A549 treated with CpdA at 1 μM for 4 hours (cell line): ENCODE measurements at places on chromosomes 11 and 22. TPM values are rescaled to one million over a fixed set of nuclear protein-coding genes. Genes with fewer than 3 reads are reported as not detected.

The NUP50 gene
- total RNA-seq, result 25.0 to 33.8 TPM (median 28.9 TPM) in 5 replicates

The LRRC74B gene
- total RNA-seq, result 0.03 TPM in 1 of 5 replicates, not detected in the others

The CRYAB gene
- 4.1 to 11.8 TPM (median 5.7 TPM) in 5 replicates for total RNA-seq

The APOL5 gene
- not detected in 5 replicates for total RNA-seq

The UPB1 gene
- not detected in 5 replicates for total RNA-seq

The MUC5B gene
- total RNA-seq, result 3.0 to 4.9 TPM (median 3.7 TPM) in 5 replicates

The PGGHG gene
- 8.3 to 14.0 TPM (median 9.9 TPM) in 5 replicates for total RNA-seq

The ZDHHC5 gene
- total RNA-seq, result 69.2 to 78.2 TPM (median 74.6 TPM) in 5 replicates

The TOM1 gene
- 14.4 to 16.7 TPM (median 16.0 TPM) in 5 replicates for total RNA-seq

The MS4A6E gene
- total RNA-seq, result not detected in 5 replicates

The SAAL1 gene
- total RNA-seq, result 37.1 to 42.3 TPM (median 38.6 TPM) in 5 replicates

The KCNQ1 gene
- total RNA-seq, result 0.24 to 0.83 TPM (median 0.43 TPM) in 5 replicates

The PHLDA2 gene
- total RNA-seq, result 96.6 to 156 TPM (median 147 TPM) in 5 replicates

The TMEM191B gene
- total RNA-seq, result 0.26 to 1.2 TPM (median 0.79 TPM) in 4 of 5 replicates, not detected in the other

The CLDN5 gene
- not detected in 5 replicates for total RNA-seq

The TALDO1 gene
- total RNA-seq, result 415 to 447 TPM (median 432 TPM) in 5 replicates

The HORMAD2 gene
- total RNA-seq, result not detected in 5 replicates

The OR5B21 gene
- total RNA-seq, result not detected in 5 replicates

The VPS26B gene
- 19.4 to 22.5 TPM (median 22.4 TPM) in 5 replicates for total RNA-seq

The INS gene
- total RNA-seq, result not detected in 5 replicates

The IL10RA gene
- 0.05 to 0.08 TPM (median 0.05 TPM) in 4 of 5 replicates, not detected in the other for total RNA-seq

The CADM1 gene
- total RNA-seq, result 21.0 to 25.4 TPM (median 23.2 TPM) in 5 replicates

The OR2AG1 gene
- not detected in 5 replicates for total RNA-seq

The OR5I1 gene
- total RNA-seq, result not detected in 5 replicates

The CNTN5 gene
- total RNA-seq, result 0.02 TPM in 1 of 5 replicates, not detected in the others

The WBP2NL gene
- total RNA-seq, result 0.09 TPM in 1 of 5 replicates, not detected in the others

The ARHGEF17 gene
- total RNA-seq, result 10.9 to 13.7 TPM (median 12.1 TPM) in 5 replicates

The NXPE2 gene
- total RNA-seq, result not detected in 5 replicates

The TEX12 gene
- not detected in 5 replicates for total RNA-seq

The MOV10L1 gene
- total RNA-seq, result not detected in 5 replicates

The PHETA2 gene
- total RNA-seq, result not detected in 5 replicates

The DAGLA gene
- 3.7 to 6.3 TPM (median 5.5 TPM) in 5 replicates for total RNA-seq

The C1QTNF5 gene
- not detected in 5 replicates for total RNA-seq

The GAL3ST1 gene
- 6.6 to 9.7 TPM (median 7.9 TPM) in 5 replicates for total RNA-seq
